ENCODE measurements at places on chromosomes 7 and 10.
A peak's percentile ranks its signal among the peaks of the same experiment; 100 is the strongest.

DNA sequence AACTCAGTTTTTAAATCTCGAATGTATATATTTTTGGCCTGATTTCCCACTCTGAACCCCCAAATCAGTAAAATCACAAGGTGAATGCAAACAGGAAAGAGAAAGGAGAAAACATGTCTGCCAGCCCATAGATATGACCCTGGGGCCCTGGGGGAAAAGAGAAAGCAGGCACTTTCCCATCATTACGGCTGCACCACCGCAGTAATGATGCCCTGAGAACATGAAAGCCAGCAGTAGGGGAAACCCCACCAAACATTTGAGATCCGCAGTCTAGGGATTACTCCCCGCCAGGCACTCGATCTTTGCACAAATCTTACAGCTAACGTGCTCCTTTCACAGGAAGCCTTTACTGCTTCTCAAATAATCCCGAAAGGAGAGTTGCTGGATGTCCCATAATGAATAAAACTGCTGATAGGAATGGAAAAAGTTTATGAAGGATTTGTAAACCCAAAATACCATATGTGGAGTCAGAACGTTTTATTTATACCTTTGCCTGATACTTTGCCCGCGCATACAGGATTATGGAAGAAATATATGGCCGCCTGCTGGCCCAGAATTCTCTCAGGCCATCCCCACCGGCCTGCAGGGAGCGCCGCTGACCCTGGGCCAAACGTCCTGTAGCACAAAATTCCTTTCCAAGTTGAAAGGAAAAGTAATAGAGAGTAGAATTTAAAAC lies 180.0 kb upstream of the INHBA start:
- DNase-seq, result peak; percentile 20

GRCh38 chr10:5885619-5886018 lies 4.1 kb downstream of the ANKRD16 start:
- DNase-seq, result no peak

DNA sequence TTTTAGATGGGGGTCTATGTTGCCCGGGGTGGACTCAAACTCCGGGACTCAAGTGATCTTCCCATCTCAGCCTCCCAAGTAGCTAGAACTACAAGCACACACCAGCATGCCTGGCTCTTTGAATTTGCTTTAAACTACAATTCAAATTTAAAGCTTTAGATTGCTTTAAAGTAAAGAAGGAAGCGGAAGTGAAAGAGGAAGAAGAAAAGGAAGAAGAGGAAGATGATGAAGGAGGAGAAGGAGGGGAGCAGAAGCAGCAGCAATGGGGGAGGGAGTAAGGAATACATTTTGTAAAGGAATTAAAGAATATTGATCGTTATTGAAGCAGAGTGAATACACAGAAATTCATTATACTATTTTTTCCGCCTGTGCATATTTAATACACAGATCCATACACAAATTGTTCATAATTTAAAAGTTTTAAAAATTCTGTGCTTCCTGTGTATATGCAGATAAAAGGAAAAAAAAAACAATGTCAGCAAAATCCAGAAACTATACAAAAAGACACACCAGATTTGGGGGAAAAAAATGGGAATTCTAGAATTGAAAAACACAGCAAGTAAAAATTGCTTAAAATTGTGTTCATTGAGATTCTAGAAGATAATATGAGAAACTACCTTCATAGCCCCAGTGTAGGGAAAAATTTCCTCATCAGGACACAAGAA lies 60.8 kb upstream of the KCNMA1 start:
- DNase-seq, result no peak

- no peak for DNase-seq
These were observed 13.1 kb upstream of the FBXW4 start for GRCh38 chr10:101708073-101708472.

GRCh38 chr10:125264757-125265578 lies 104.6 kb upstream of the CTBP2 start:
- no peak for DNase-seq

- no peak for DNase-seq
These were observed 12.4 kb downstream of the HBP1 start for GRCh38 chr7:107181172-107181571.

GRCh38 chr10:63115732-63116383 lies 17.3 kb upstream of the NRBF2 start:
- no peak for DNase-seq

DNA sequence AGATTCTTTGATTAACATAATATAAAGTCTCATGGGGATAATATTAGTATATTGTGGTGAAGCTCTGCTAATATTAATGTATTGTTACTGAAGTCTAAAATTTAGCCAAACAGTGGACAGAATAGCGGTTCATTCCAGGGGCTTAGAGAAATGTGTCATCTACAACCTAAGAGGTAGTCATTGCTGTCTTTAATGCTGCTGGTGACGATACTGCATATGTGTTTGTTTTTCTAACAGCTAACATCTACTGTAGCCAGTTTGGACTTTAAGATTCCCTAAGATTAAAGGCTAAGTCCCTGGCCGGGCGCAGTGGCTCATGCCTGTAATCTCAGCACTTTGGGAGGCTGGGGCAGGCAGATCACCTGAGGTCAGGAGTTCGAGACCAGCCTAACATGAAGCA lies 102.0 kb upstream of the SAMD8 start:
- no peak for DNase-seq

- DNase-seq, result no peak
These were observed 34.5 kb downstream of the RTKN2 start for GRCh38 chr10:62234077-62234605.

DNA sequence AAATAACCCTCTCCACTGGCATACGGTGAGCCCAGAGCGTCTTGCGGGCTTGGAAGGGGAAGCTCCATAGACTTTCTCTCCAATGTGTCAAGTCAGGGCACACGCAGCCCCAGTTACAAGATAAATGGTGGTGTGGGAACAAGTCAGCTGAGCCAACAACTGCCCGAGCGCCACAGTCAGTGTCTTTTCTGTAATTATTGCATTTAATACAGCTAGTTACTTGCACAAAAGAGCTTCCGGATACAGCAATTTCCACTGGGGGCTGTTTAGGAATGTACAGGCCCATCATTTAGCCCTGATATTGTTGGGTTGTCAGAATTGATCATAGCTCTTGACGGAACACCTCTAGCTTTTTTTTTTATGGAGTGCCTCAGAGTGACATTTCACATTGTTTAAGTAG lies 193.5 kb upstream of the SP8 start:
- no peak for DNase-seq

- no peak for DNase-seq
These were observed 24.6 kb upstream of the ASL start for GRCh38 chr7:66050990-66051448.

DNA sequence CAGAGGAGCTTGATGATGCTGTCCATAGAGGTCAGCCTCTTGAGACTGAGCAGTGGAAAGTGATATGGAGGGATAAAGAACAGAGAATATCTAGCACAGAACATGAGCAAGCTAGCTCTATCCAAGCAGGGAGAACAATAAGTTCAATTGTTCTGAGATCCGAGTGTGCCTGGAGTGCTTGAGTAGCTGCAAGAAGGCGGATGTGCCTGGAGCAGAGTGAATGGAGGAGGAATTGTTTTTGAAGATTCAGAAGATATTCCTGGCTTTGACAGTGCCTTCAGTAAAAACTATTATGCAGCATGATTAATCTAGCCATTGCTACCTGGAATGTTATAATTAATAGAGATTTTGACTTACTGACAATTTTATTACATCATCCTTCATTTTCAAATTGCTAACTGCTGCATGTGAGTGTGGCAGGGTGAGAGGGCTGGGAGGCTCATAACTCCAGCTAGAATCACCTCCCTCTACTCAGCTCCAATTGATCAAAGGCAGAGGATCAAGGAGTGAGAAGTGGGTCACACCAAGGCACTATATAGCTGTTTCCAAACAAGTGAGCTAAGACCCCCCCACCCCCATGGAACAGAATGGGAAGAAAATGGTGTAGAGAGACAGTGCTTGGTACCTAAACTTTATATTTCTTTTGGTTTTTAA lies 302.8 kb downstream of the ADRA2A start:
- DNase-seq, result no peak

DNA sequence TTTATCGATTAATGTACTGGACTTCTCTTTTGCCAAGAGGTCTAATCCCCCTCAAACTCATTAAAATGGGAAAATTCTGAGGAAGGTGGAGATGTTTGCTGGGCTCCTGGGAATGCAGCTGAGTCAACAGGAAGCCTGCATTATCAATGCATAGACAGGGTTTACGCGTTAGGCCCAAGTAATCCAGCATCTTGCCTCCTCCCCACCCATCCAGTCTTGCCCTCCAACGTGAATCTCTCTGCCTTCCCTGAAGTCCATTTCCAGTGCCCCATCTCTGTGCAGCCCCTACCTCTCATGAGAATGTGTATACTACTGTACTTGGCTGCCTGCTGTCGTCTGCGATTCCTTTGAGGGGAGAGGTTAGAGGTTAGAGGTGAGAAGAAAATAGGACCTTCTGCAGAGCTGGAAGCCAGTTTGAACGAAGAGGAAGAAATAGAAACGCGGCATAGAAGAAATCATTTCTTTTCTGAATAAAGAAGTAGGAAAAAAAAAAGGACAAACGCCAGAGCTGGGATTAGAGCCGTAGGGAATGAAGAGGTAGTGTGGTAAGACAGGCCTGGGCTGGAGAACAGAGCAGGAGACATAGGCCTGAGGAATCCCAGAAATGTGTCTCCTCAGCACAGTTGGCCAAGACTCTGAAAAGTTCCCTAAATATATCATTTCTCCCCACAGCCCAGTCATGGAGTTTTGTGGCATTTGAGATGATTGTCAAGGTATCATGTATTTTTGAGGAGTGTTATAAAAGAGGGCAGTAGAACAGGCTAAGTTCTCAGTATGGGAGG lies 75.6 kb downstream of the MYOF start:
- DNase-seq, result no peak

DNA sequence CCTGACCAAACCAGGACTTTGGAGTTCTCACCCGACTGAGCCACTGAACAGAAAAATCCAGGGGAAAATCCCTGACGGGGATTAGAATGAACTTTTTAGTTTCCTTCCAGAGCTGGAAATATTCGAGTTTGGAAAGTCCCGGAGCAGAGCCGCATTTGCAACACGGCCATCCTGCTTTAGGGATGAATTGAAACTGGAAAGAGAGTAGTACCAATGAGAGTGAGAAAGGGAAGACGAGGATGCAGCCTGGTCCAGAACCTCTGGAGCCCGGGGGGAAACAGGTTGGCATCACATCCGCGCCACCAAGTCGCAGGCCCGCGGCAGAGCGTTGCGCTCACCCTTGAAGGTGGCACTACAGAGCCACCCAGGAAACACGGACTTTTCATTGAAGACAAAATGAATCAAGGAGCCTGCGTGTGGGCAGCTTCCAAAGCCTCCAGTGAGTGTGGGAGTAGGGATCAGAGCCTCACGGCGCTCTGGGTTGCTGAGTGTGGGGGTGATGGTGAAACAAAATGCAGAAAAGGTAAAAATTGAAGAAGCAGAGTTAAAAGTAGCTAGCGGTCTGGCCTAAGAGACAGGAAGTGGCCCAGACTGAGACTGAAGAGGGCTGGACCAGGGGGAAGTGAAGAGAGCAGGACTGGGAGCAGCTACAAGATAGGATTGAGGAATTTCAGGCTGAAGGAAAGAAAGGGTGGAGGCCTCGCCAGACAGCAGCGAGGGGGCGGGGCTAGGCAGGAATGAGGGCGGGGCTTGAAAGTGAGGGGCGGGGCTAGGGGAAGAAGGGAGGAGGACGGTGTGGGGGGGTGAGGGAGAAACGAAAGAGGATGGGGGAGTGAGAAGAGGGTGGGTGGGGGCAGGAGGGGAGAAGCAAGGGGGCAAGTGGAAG lies 1.8 kb downstream of the SMURF1 start:
- peak; percentile 78 for DNase-seq

DNA sequence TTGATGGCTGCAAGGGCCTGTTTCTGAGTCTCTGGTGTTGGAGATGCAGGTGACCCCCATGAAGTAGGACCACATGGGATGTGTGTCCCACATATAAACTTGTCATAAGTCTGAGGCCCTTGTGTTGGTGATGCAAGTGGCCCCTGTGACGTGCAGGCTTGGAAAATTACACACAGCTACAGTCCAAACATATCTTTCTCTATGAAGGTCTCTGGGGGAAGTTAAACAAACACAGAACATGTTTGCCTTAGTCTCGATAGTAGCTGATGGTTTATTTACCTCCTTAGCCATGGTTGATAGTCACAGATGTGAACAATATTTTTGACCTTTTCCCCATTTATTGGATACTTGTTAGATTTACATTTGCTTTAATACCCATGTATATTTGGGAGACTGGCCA lies 64.7 kb downstream of the ADCY1 start:
- no peak for DNase-seq

GRCh38 chr10:101008823-101009423 lies 9.3 kb downstream of the LZTS2 start:
- DNase-seq, result no peak

- no peak for DNase-seq
These were observed 26.5 kb upstream of the WNT16 start for GRCh38 chr7:121302214-121302745.

- DNase-seq, result no peak
These were observed 321.3 kb downstream of the PHF14 start for GRCh38 chr7:11294965-11295364.

- DNase-seq, result no peak
These were observed 23.9 kb upstream of the LEP start for GRCh38 chr7:128217030-128217805.

- DNase-seq, result no peak
These were observed 3.5 kb downstream of the PRR15 start for GRCh38 chr7:29567174-29567573.

- DNase-seq, result no peak
These were observed 3.5 kb upstream of the PFKFB3 start for GRCh38 chr10:6199131-6199733.

GRCh38 chr7:69878591-69878990 lies 280.3 kb downstream of the AUTS2 start:
- DNase-seq, result no peak

GRCh38 chr7:78022165-78022564 lies 223.6 kb downstream of the PHTF2 start:
- no peak for DNase-seq

- no peak for DNase-seq
These were observed 74.6 kb upstream of the PRSS58 start for GRCh38 chr7:142332421-142332820.

DNA sequence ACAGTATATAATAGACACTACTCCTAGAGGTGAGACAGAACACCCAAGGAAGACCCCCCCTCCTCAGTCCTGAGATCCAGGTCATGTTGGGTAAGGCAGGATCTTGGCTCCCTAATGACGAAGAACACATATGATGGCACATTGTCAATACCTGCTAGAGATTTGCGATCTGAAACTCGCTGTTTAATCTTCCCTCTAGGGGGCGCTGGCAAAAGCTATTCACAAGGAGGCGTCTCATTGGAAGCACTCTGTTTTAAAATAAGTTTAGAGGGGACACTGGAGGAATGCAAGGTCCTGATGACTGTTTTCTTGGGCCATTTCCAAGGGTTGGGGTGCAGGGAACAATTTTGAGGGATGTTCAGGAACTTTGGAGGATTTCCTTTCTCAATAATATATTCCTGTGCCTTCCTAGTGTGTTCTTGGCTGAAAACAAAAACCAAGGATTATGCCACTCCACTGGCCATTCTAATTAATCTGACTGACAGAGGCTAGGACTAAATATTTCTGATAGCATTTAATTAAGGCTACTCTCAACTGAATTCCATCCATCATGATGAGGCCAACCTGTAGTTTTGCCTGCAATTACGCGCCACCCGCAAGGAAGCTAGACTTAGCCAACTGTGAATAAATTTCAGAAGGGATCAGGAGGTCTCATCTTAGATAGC lies 1013.8 kb upstream of the MBL2 start:
- no peak for DNase-seq

- DNase-seq, result no peak
These were observed 673.9 kb upstream of the GALNT17 start for GRCh38 chr7:70457883-70458680.

GRCh38 chr7:107692501-107692900 lies 31.9 kb downstream of the SLC26A4 start:
- no peak for DNase-seq
